Cerebellar cortex (tissue), 1 donor: ENCODE measurements at places on chromosomes 12 and 14.

- no peak for DNase-seq
Measured at GRCh38 chr12:23098110-23098509, 473.1 kb downstream of the ETNK1 start.

DNA sequence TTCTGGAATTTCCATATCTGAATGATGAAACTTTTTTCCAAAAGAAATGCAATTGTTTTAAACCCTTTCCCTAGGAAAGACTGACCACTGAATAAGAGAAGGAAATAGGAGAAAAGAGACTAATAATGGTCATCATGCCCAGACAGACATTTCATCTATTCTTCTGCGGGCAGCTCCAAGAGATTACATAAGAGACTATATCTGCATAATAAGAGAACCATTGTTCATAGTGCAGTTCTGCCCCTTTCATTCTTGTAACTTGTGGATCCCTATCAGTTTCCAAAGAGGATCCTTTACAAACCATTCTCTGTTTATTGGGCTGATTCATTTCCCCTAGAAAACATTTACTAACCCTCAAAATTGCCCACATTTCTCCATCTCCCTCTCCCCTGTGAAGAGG, 197.8 kb downstream of the FSCB start:
- DNase-seq, result no peak

GRCh38 chr14:34470319-34470718, 8.3 kb upstream of the SPTSSA start:
- no peak for DNase-seq

DNA sequence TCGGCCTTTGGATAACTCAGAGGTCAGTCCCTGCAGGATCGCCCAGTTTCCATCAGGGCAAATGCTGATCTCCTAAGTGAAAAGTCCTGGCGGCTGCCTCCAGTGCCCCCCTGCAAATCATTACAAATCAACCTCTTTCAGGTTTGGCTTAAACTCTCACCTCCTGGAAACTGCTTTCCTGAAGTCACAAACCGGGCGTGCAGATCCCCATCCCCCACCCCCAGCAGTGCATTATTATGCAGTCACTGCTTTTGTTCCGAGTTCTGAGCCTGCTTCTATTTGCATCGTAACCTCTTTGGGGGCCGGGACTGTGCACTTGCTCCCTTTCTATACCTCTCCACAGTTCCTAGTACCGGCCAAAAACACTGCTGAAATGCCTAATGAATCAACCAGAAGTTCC, at the start of gene USP44:
USP44 (minus strand) TSS at position 172 of the 400 bp plus-strand sequence. CDS start 17,220 bp downstream, outside the sequence.
- no peak for DNase-seq

DNA sequence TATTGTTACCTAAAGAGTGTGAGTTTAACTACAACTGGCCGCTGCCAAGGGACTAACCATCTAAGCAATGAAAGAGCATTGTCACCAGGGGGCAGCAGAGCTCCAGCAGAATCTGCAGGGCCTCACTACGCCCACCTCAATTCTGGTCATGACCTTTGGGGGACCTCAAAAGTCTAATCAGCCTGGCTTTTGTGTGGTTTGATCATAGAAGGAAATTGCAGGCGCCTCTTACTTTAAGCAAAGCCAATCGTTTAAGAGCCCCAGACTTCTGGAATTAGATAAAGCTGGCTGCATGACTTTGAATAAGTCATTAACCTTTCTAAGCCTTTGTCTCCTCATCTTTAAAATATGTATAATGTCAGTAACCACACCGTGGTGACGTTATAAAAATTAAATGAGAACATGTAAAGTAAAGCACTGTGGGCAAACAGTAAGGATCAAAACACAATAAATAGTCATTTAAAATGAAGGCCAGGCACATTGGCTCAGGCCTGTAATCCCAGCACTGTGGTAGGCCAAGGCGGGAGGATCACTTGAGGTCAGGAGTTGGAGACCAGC, 58.6 kb downstream of the TBX3 start:
- DNase-seq, result peak; percentile 8

GRCh38 chr14:34036319-34036766, 85.5 kb upstream of the EGLN3 start:
- DNase-seq, result no peak

- DNase-seq, result no peak
Measured at GRCh38 chr12:41123871-41124270, 64.2 kb upstream of the PDZRN4 start.

- peak; percentile 93 for DNase-seq
Measured at GRCh38 chr14:21106498-21107282, 5.8 kb downstream of the TMEM253 start.

DNA sequence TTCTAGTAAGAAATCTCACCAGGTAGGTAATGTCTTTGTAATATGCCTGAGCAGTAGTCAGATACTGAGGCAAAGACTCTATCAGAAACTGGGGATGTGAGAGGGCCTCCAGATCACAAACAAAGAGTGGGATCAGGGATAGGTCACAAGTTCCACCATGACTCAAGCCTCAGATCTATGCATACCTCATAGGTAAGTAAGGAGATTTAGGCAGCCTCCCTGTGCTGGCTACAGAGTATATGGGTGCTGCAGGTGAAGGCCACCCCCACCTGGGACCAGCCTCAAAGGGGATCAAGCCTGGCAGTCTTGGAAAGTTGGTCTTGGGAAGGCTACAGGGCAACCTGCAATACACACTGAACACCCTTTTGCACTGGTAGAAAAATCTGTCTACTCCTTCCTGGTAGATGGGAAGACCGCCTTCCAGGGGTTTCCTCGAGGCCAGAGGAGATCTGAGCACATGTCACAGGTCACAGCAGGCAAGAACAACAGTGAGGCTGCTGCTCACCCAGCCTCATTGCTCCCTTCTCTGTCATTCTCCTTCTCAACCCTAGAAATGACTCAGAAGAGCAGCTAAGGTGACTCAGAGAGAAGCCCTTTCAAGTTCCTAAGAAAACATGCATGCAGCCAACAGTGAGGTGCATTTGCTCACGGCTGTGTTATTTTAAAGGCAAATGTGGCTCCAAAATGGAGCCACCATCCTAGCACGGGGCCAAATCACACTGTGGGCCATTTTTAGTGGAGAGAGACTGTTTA, 143.4 kb upstream of the CDKN3 start:
- no peak for DNase-seq

- no peak for DNase-seq
Measured at GRCh38 chr12:118374126-118374725, 1.5 kb upstream of the TAOK3 start.

DNA sequence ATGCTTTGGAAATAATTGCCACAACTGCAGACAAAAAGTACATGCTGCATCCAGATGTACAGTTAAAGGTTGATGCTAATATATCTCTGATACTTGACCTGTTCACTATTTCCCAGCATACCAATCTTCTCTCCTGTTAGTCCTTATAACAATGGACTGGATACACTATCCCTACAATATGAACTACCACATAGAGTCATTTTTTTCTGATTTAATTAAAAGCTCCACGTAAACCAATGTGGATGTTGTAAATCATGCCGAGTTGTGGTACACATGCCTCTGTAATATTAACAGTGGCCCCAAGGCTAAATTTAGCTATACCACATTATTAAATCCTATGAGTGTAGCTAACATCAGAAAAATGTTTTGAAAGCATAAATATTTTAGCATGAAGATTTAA, 469.1 kb upstream of the RPL10L start:
- no peak for DNase-seq

GRCh38 chr14:77024171-77024691, 4.3 kb downstream of the IRF2BPL start:
- DNase-seq, result no peak

- DNase-seq, result no peak
Measured at GRCh38 chr14:32820181-32820580, 118.5 kb upstream of the NPAS3 start.

DNA sequence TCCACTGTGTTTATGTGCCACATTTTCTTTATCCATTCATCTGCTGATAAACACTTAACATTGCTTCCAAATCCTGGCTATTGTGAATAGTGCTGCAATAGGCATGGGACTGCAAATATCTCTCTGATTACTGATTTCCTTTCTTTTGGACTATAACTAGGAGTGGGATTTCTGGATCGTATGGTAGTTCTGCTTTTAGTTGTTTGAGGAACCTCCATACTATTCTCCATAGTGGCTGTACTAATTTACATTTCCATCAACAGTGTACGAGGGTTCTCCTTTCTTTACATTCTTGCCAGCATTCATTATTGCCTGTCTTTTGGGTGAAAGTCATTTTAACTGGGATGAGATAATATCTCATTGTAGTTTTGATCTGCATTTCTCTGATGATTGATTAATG, 47.6 kb downstream of the TAOK3 start:
- DNase-seq, result no peak

DNA sequence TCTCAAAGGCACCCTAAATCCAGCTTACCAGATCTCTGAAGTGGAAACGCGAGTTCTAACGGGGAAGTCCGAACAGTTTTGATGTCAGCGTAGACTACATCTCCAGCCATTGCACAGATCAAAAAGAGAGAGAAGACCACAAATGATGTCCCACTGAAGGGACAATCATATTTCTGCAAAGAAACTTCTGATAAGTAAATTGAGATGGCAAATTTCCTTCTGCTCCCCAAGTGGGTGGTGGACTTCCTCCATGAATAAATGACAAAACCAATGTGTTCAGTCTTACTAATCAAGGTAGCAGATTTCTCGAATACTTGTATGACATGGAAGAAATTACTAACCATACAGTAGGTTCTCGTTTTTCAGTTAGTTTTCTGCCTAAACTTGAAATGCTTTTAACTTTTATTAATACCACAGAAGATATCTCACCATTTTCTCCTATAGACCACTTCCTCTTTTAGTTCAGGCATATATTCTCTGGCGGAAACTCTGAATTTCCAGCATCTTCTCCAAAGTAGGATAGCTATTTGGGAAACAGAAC, at the start of gene CLECL1:
CLECL1 (minus strand) TSS at position 177 of the 541 bp plus-strand sequence.
- no peak for DNase-seq

DNA sequence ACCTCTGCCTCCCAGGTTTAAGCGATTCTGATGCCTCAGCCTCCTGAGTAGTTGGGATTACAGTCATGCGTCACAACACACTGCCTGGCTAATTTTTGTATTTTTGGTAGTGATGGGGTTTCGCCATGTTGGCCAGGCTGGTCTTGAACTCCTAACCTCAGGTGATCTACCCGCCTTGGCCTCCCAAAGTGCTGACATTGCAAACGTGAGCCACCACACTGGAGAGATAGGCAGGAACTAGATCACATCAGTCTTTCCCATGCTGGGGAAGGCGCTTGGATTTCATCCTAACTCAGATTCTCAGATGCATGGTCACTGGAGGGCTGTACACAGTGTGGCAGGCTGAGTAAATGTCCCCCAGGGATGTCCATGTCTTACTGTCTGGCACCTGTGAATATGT, 18.0 kb upstream of the ORAI1 start:
- DNase-seq, result no peak

DNA sequence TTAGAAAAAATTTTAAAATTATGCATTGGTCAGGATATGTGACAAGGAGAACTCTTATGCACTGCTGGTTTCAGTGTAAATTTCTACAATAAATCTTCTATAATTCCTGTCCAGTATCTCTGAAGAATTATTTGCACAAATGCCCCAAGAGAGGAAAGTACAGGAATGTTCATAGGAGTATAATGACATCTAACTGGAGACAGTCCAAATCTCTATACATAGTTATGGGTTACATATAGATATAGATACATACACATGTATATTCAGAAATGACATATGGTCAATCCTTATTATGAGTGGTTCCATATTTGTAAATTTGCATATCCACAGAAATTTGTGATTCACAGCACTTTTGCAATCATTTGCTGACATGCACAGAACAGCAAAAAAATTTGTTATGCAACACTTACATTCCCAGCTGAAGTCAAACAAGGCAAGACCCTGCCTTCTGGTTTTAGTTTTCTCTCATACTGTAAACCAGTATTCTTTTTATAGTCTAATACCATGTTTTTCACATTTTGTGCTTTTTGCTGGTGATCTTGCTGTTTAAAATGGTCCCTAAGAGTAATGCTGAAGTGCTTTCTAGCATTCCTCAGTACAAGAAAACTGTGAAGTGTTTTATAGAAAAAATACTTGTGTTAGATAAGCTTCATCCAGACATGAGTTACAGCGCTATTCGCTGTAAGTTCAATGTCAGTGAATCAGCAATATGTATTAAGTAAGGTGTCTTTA, 103.8 kb downstream of the SLC16A7 start:
- DNase-seq, result no peak

- DNase-seq, result peak; percentile 53
Measured at GRCh38 chr14:56874375-56874774, 64.1 kb upstream of the OTX2 start.

- DNase-seq, result no peak
Measured at GRCh38 chr12:53227341-53227740, 4.7 kb downstream of the RARG start.

GRCh38 chr12:42296503-42297109, 29.3 kb downstream of the ZCRB1 start:
- DNase-seq, result no peak

- DNase-seq, result no peak
Measured at GRCh38 chr12:90618586-90618985, 336.4 kb downstream of the CCER1 start.

GRCh38 chr14:54278087-54278486, 118.7 kb upstream of the CDKN3 start:
- DNase-seq, result no peak

DNA sequence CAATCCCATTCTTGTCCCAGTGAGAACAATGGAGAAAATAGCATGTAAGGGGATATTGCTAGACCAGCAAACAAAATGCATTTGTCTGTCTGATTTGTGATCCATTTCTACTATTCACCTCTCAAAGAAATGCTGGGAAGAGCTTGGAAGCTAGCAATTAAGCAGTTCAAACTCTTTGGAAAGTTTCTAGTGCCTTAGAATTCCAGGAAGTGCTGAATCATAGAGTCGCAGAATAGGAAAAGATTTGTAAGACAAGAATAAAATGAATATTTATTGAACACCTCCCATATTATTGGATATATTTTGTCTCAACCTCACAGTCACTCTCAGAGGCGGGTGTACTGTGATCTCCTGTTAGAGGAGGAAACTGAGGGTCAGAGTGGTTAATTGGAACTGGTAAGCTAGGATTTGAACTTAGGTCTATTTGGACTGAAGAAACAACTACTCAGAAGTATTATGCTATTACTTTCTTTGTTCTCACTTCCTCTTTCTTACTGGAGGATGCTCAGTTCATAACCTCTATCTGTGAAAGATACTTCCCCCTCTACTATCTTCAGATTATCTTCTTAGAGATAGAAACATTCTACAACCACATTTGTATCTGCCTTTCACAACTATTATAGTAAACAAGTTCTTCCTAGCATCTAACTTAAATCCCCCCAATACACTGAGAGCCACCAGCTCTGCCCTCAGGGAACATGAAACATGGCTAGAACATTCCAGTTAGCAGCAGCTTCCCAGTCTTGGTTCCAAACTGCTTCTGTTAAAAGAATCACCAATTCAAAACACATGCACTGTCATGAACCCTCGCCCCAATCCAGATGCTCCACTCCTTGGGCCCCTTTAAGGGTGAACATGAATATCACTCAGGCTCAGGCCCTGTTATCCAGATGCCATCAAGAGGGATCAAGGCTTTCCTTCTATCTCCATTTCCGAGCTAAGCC, 64.2 kb downstream of the DRAM1 start:
- no peak for DNase-seq

- no peak for DNase-seq
Measured at GRCh38 chr14:85390236-85390635, 139.7 kb upstream of the FLRT2 start.

- peak; percentile 79 for DNase-seq
Measured at GRCh38 chr12:48125985-48126384, 6.8 kb downstream of the PFKM start.
